ENCODE measurements at places on chromosomes 5 and 9. TPM values are rescaled to one million over a fixed set of nuclear protein-coding genes. Genes with fewer than 3 reads are reported as not detected.

- no peak overlapping the region for H3K4me3 ChIP-seq
- no peaks in the 10 kb centered on the region for H3K27me3 ChIP-seq
- no peaks in the 10 kb centered on the region for H3K36me3 ChIP-seq
- no peak overlapping the region for H3K27ac ChIP-seq
Observed at GRCh38 chr9:117096138-117096537, 318.7 kb downstream of the ASTN2 start.

DNA sequence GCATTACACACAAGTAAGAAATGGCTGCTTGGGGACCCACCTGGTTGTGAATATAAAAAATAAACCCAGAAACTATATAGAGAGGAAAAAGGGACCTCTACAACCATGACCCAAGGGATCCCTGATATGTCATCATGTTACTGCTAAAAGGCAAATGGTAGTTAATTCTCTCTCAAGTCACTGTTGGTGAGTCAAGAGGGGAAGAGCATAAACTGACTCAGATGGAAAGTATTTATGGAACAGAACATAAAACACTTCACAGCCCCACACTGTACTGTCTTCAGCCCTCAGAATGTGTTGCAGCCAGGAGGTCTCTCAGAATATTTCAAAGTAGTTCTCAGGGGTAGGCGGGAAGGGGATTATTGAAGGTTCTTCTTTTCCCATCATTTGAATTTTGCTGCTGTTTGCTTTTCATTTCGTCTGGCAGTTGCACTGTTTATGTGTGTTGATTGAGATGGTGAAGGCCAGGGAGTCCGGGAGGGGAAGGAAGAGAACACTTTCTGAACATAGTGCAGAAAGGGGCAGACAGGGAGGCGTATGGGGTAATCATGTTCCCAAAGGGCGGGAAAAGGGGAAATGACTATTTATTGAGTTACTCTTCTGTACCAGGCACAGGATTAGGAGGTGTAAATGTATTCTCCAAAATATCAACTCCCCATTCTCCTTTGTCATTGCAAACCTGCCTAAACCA lies 85.5 kb downstream of the TEK start:
- no peaks in the 10 kb centered on the region for H3K27me3 ChIP-seq
- no peak for DNase-seq
- H3K4me1 ChIP-seq, result no peaks in the 10 kb centered on the region
- no peaks in the 10 kb centered on the region for H3K36me3 ChIP-seq

DNA sequence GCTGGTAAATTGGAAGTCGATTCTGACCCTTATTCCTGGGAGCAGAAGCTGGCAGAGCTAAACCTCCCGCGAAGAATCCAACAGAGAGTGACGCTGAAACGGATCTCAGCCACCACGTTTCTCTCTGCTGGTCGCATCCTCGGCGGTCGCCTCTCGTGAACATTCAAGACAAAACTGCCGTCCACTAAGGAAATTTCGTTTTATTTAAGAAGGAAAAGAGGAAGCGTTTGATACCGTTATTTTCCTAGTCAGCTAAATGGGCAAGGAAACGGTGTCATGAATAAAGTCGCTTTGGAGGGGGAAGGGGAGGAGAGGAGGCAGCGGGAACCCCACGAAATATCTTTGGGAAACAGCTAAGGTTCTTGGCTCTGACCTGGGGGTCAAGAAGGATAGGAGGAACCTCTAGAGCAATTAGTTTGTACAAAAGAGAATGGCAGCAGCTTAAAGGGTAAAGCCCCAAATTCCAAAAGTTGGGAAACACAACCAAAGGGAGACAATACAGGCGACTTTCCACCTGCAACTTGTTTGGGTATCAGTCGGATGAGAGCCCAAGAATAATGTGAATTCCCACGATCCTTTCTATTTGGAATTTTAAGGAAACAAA lies 1.9 kb downstream of the FOXB2 start:
- peaks cover 98% of the 10 kb centered on the region for H3K27me3 ChIP-seq
- no peaks in the 10 kb centered on the region for H3K4me1 ChIP-seq
- H3K27ac ChIP-seq, result no peak overlapping the region
- DNase-seq, result no peak
- no peaks in the 10 kb centered on the region for H3K36me3 ChIP-seq

- no peak overlapping the region for H3K4me3 ChIP-seq
- no peak for DNase-seq
- H3K36me3 ChIP-seq, result no peaks in the 10 kb centered on the region
- no peak overlapping the region for H3K27ac ChIP-seq
- H3K4me1 ChIP-seq, result no peaks in the 10 kb centered on the region
Observed at GRCh38 chr9:14066831-14067230, 247.1 kb downstream of the NFIB start.

- no peaks in the 10 kb centered on the region for H3K36me3 ChIP-seq
- peak; percentile 90 for DNase-seq
- no peaks in the 10 kb centered on the region for H3K4me1 ChIP-seq
- no peaks in the 10 kb centered on the region for H3K27me3 ChIP-seq
Observed at GRCh38 chr5:91225848-91226686, 157.1 kb downstream of the ARRDC3 start.

GRCh38 chr5:1358726-1359025 lies 13.8 kb upstream of the CLPTM1L start:
- DNase-seq, result no peak
- H3K4me3 ChIP-seq, result no peak overlapping the region
- no peak overlapping the region for H3K27ac ChIP-seq
- H3K27me3 ChIP-seq, result peaks cover 3% of the 10 kb centered on the region
- no peaks in the 10 kb centered on the region for H3K4me1 ChIP-seq

DNA sequence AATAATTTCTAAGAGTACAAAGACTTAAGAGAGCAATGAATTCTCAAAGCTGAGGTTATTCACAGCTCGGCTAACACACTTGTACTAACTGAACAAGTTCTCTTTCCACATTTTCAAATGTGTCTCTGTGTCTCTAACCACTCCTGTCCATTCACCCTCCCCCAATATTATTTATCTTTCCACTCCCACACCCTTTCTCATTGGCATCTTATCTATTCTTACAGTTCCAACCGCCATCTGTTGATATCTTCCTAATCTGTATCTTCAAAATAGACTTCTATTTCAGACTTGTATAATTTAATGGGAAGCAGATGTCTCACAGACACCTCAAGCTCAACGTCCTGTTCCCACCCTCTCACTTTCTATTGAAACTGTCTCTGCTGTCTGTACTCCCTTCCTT lies 205.9 kb downstream of the ANXA1 start:
- no peaks in the 10 kb centered on the region for H3K27me3 ChIP-seq
- no peaks in the 10 kb centered on the region for H3K36me3 ChIP-seq
- no peak overlapping the region for H3K27ac ChIP-seq
- DNase-seq, result no peak

- no peaks in the 10 kb centered on the region for H3K27me3 ChIP-seq
- H3K4me3 ChIP-seq, result no peak overlapping the region
- peak overlapping the region; percentile 22 for H3K27ac ChIP-seq
- DNase-seq, result peak; percentile 78
Observed at GRCh38 chr9:124975131-124975530, 34.2 kb upstream of the GOLGA1 start.

DNA sequence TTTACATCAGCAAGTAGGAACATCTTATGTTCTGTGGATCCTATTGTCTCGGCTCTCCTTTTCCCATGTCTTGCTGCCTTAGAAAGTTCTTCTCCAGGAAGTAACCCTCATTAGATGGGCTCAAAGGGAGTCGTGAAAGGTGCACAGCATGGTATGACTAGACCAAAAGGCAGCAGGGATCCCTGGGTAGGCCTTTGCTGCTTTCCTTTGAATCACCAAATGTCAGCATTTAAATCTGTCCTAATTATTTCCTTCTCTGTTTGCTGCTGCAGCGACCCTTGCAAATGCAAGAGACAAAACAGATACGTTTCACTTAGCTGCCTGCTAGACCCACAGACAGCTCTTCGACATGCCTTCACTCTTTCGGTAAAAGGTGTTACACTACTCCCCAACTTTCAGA lies 218.4 kb downstream of the ACTL7B start:
- no peaks in the 10 kb centered on the region for H3K36me3 ChIP-seq
- no peaks in the 10 kb centered on the region for H3K4me1 ChIP-seq
- peak; percentile 51 for DNase-seq
- no peak overlapping the region for H3K4me3 ChIP-seq
- H3K27ac ChIP-seq, result no peak overlapping the region

- H3K27ac ChIP-seq, result no peak overlapping the region
- H3K4me1 ChIP-seq, result peaks cover 8% of the 10 kb centered on the region
Observed at GRCh38 chr5:175894793-175895192, 23.4 kb downstream of the CPLX2 start.

DNA sequence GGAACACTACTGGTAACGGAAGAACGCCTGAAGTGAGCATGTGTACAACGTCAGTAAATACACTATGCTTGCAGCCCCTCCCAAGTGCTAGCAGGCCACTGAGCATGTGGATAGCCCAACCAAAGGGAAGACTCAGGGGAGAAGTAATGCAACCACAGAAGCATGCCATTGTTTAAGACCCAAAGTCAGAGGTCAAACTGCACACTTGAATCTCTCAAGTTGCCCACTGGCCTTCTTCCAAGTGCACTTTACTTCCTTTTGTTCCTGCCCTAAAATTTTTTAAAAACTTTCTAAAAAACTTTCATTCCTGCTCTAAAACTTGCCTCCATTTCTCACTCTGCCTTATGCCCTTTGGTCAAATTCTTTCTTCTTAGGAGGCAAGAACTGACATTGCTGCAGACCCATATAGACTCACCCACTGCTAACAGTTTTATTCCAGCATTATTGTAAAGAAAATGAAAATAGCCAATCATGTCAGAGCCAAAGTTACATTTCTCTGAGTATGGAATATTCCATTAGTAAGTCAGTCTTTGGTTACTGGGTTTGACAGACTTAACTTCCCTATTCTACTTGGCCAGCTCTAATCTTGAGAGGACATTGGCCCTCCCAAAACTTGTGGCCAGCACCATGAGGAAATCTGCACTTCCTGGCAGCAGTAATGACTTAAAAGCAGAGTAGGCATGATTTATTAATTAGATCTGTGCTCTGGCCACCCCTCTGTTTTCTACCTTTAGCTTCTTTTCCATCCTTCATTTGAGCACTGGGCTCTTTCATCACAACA lies 76.9 kb downstream of the TSSK1B start:
- H3K4me1 ChIP-seq, result no peaks in the 10 kb centered on the region
- H3K4me3 ChIP-seq, result no peak overlapping the region
- H3K36me3 ChIP-seq, result no peaks in the 10 kb centered on the region

- no peak overlapping the region for H3K4me3 ChIP-seq
- no peak for DNase-seq
- no peak overlapping the region for H3K27ac ChIP-seq
- no peaks in the 10 kb centered on the region for H3K36me3 ChIP-seq
- H3K27me3 ChIP-seq, result no peaks in the 10 kb centered on the region
Observed at GRCh38 chr9:111271481-111272080, 58.4 kb downstream of the OR2K2 start.

GRCh38 chr9:132670457-132671391 lies at the start of gene GTF3C4:
TSS of gene GTF3C4 (plus strand) at chr9:132670464. CDS start at chr9:132670599, 135 bp downstream.
- no peaks in the 10 kb centered on the region for H3K27me3 ChIP-seq
- H3K27ac ChIP-seq, result peak within 1 kb of the TSS; percentile 95
- H3K36me3 ChIP-seq, result peaks cover 60% of the 10 kb centered on the region
- H3K4me1 ChIP-seq, result peaks cover 3% of the 10 kb centered on the region

DNA sequence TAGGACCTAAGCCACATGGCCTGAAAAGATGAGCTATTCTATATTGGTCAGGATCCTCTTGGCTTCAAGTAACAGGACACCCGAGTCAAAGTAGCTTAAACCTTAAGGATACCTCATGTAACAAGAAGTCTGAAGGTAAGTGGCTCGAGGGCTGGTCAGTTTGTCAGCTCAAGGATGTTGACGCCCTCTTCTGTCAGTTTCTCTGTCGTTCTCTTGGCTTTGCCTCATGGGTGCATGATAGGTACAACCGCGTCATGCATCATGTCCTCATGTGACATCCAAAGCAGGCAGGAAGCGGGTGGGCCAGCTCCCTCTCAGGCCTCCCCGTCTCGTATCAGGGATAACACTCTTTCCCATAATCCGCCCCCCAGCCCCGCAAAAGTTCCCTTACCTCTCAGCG lies 22.1 kb upstream of the TCERG1 start:
- no peaks in the 10 kb centered on the region for H3K36me3 ChIP-seq
- peaks cover 18% of the 10 kb centered on the region for H3K27me3 ChIP-seq
- peak; percentile 61 for DNase-seq
- no peak overlapping the region for H3K27ac ChIP-seq
- no peak overlapping the region for H3K4me3 ChIP-seq

DNA sequence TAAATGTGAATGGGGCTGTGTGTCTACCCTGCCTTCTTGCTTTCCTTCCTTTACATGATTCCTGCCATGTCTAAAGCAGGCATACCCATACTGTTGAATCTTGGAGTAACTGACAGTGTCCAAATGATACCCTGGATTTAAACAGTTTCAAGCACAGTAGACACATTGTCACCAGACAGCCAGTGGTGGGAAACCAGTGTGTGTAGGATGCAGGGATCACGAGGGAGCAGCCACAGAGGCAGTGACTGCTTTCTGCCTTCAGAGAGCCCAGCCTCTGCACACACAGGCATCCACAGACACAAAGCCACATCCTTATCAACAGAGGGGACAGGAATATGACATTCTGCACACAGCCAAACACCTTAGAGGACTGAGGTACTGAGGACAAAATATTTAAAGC lies 184.2 kb upstream of the TBCA start:
- no peak overlapping the region for H3K4me3 ChIP-seq
- no peaks in the 10 kb centered on the region for H3K36me3 ChIP-seq
- no peak for DNase-seq
- H3K27ac ChIP-seq, result no peak overlapping the region
- peaks cover 89% of the 10 kb centered on the region for H3K27me3 ChIP-seq

GRCh38 chr9:118129541-118129940 lies 425.3 kb downstream of the TLR4 start:
- no peaks in the 10 kb centered on the region for H3K36me3 ChIP-seq
- no peak for DNase-seq
- H3K4me3 ChIP-seq, result no peak overlapping the region

GRCh38 chr9:72894342-72894741 lies 58.5 kb downstream of the ALDH1A1 start:
- no peak overlapping the region for H3K27ac ChIP-seq
- H3K27me3 ChIP-seq, result no peaks in the 10 kb centered on the region
- DNase-seq, result no peak
- H3K4me3 ChIP-seq, result no peak overlapping the region
- H3K36me3 ChIP-seq, result no peaks in the 10 kb centered on the region

DNA sequence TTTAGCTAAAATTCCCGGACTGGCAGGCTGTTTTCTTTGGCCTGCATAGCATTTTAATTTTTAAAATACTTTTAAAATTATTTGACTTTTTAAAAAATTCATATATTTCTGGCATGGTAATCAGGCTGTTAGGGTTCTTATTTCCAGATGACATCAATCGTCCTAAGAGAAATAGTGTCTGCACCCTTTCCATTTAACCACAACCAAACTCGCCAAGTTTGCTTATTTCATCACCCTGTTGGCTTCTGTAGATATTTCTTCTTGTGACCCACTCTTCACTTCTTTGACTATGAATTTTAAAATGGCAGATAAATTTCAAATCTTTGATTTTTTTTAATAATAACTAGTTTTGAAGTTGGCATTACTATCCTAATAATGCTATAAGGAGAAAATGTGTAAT lies 675.7 kb upstream of the FTMT start:
- no peaks in the 10 kb centered on the region for H3K4me1 ChIP-seq
- H3K27ac ChIP-seq, result no peak overlapping the region
- H3K4me3 ChIP-seq, result no peak overlapping the region

DPYSL3 gene
- total RNA-seq, result 105 TPM

CLIC3 gene
- total RNA-seq, result 0.43 TPM

POU5F2 gene
- total RNA-seq, result 0.53 TPM

PCDHGA11 gene
- 8.2 TPM for total RNA-seq

SCGB3A2 gene
- total RNA-seq, result 28.8 TPM

C9orf153 gene
- total RNA-seq, result 0.37 TPM

ADAM19 gene
- 113 TPM for total RNA-seq

PRRT1B gene
- total RNA-seq, result 42.9 TPM

GIN1 gene
- 5.3 TPM for total RNA-seq

MAML1 gene
- 38.9 TPM for total RNA-seq

ATP10B gene
- total RNA-seq, result 0.15 TPM

LCP2 gene
- total RNA-seq, result not detected

PDE6A gene
- total RNA-seq, result not detected

EIF4E1B gene
- 2.2 TPM for total RNA-seq

Data from endodermal cell (in vitro differentiated cells).